ENCODE measurements at places on chromosomes 5 and 9.

GRCh38 chr5:101878190-101878589, 417.9 kb downstream of the SLCO4C1 start:
- no peak for DNase-seq

DNA sequence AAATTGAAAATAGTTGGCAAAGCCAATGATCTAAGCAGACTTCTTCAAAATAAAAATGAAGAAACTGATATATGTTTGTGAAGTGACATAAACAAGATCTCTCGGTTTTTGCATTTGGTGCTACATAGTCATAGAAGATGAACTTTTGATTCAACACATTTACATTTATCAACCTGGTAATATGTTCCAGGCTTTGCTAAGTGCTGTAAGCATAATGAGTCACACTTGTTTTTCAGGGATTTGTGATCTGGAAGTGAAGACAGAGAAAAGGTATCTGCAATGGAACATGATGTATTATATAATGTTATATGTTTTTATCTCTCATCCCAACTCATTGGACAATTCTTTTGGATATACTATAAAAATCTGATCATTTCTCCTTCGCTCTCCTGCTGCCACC, 801.4 kb downstream of the BRINP1 start:
- no peak for DNase-seq

- no peak for DNase-seq
Measured at GRCh38 chr5:151550146-151550545, 41.0 kb downstream of the FAT2 start.

DNA sequence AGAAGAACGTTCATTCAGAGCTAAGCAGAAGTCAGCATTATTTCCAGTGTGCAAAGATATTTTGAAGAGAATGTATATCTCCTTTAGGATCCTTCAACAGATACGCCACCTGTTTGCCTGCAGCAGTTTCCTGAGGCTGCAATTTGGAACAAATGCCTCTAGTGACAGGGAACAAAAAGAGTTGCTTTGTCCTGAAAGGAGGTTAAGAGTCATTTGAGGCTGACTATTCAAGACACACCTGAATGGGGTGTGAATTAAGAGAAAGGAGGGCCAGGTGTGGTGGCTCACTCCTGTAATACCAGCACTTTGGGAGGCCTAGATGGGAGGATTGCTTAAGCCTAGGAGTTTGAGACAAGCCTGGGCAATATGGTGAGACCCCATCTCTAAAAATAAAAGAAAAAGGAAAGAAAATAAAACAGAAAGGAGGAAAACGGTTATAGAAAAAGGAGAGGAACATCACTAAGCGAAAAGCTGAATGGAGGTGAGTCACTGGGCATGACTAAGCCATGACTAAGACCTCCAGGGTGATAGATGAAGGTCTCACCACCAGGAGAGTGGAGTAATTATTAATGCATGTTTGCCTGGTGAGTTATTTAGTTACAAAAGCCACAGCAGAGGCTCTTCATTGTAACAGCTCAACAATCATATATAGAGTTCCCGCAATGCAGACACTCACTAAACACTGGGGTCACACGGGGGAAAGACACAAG, 255.2 kb upstream of the TNC start:
- DNase-seq, result peak; percentile 72

- no peak for DNase-seq
Measured at GRCh38 chr5:138536665-138537315, 6.2 kb downstream of the ETF1 start.

DNA sequence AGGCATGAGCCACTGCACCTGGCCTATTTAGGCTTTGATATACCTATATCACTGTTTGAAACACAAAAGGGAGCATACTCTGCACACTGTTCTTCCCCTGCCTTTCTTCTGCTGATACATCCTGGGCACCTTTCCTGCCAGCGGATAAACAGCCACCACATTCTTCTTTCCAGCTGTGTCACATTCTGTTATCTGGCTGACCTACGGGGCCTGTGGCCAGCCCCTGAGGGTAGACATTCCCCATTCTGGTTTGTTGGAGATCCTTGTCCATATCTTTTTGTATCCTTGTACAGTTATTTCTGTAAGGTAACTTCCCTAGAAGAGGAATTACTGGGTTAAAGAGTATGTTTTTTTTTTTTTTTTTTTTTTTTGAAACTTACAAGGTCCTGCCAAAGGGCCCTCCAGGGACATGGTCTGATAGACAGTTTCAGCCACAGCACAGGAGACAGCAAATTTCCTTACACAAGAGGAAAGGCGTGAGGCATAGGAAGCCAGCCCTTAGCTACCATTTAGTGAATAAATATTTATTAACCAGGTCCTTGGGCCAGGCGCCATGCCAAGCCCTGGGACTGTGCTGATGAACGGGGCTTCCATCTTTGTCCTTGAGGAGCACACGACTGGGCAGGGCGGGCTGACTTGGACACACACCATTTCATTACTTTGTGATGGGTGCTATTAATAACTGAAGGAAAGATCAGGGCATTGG, 57.8 kb downstream of the ERGIC1 start:
- no peak for DNase-seq

DNA sequence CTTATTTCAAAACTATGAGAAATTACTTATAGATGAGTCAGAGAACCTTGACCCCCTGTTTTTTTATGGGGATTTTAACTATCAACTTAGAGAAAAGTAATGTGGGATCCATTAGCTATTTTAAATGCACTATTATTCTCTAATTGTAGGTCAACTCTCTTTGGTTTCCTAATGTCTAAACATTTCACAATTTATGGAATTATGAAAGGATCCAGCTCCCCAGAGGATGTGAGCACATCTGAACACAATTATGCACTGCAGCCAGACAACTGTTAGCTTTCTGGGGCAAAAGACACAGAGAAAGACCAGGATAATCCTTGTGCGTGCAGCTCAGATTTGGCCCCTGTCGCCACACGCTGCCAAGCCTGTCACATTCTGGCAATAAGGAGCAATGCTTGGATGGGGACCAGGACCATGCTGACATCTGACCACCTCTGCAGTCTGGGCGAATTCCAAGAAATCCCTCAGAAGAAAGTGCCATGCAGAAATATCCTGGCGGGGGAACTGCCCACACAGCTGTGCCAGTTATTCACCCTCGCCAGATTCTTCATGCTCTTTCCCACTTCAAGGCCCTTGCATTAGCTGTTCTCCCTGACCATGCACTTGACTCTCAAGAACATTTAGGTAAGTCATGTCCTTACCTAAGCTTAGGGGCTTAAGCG, 22.2 kb upstream of the CMBL start:
- no peak for DNase-seq

GRCh38 chr5:75951158-75951557, 132.0 kb upstream of the SV2C start:
- no peak for DNase-seq

GRCh38 chr9:36169166-36169565, at the start of gene CCIN:
Gene CCIN, plus strand, starts transcription at chr9:36169388. Its CDS starts 115 bp downstream, at chr9:36169503.
- no peak for DNase-seq

- no peak for DNase-seq
Measured at GRCh38 chr5:126274763-126275125, 148.5 kb upstream of the GRAMD2B start.

GRCh38 chr9:88936132-88936531, 55.1 kb upstream of the S1PR3 start:
- no peak for DNase-seq

DNA sequence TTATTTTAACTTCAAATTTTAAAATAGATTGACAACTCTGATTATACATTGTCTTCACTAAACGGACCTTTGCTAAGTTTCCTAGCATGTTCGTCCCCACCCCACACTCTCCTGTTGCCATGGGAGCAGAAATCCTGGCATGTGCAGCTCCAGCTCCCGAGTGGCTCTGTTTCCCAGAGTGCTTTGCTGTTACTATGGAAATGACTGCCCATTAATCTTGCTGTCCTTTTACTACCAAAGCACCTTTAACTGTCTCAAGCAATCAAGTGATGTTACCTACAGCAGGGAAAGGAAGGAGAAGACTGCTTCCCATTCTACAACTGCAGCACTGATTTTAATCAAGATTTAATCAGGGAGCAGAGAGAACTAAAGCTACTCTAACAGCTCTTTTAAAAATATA, 212.0 kb upstream of the KIF2A start:
- DNase-seq, result peak; percentile 44

DNA sequence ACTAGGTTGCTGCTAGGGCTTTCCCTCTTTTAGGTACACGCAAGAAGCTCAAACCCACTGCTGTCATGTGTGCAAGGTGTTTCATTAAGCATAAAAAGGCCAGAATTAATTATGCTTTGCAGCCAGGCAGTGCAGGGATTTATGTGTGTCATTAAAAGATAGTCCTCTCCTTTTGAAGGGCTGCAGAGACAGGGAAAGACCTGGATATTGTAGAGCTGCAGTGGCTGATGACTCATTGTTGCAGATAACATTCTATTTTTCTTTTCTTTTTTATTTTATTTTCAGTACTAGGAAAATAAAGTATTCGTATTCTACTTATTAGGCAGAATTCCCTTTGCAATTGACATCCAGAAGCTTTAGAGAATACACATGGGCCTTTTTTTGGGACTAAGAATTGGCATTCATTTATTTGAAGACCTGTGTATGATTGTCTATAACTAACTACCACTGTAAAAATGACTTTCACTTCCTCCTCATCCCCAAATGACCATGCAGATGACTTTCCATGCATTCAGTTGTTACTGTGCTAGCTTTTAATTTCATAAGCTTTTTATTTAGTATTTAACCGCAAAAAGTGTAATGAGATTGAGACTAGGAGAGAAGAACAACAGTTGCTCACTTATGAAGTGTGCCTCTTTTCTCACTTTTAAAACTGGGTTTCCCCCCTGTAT, 113.0 kb downstream of the PAM start:
- no peak for DNase-seq

- no peak for DNase-seq
Measured at GRCh38 chr5:178382754-178383164, 150.2 kb upstream of the PHYKPL start.

- no peak for DNase-seq
Measured at GRCh38 chr5:97074859-97075489, 67.4 kb downstream of the LIX1 start.

GRCh38 chr5:164300295-164300694, 794.9 kb downstream of the MAT2B start:
- no peak for DNase-seq

DNA sequence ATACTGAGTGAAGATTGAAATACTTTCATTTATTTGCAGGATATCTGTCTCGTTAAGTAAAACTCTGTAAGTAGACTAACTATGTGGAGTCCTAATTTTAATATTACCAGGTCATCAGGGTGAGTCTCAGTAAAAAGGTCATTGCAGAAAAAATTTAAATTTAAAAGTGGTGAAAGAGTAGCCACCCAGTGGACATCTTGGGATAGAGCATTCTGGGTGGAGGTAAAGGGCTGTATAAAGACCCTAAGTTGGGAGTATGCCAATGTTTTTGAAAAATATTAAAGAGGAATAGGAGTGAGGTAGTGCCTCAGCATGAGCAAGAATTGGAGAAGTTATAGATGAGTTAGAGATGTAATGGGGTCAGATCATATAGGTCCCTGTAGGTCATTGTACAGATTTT, 145.5 kb downstream of the HMHB1 start:
- no peak for DNase-seq

DNA sequence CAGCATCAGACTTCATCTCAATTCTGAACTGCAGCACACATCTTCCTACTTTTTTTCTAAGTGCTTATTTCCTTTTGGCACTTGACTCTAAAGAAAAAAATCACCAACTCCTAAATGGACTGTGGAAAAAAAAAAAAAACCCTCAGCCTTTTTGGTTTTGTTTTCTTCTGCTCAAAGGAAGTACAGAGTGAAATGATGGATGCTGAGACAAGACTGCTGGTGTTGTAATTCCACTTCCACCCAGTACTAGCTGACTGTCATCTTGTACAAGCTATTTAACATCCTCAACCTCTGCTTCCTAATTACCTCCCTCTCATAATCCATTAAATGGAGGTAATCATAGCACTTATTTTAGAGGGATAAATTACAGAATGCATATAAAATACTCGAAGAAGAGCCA, 171.5 kb upstream of the GNA14 start:
- no peak for DNase-seq

DNA sequence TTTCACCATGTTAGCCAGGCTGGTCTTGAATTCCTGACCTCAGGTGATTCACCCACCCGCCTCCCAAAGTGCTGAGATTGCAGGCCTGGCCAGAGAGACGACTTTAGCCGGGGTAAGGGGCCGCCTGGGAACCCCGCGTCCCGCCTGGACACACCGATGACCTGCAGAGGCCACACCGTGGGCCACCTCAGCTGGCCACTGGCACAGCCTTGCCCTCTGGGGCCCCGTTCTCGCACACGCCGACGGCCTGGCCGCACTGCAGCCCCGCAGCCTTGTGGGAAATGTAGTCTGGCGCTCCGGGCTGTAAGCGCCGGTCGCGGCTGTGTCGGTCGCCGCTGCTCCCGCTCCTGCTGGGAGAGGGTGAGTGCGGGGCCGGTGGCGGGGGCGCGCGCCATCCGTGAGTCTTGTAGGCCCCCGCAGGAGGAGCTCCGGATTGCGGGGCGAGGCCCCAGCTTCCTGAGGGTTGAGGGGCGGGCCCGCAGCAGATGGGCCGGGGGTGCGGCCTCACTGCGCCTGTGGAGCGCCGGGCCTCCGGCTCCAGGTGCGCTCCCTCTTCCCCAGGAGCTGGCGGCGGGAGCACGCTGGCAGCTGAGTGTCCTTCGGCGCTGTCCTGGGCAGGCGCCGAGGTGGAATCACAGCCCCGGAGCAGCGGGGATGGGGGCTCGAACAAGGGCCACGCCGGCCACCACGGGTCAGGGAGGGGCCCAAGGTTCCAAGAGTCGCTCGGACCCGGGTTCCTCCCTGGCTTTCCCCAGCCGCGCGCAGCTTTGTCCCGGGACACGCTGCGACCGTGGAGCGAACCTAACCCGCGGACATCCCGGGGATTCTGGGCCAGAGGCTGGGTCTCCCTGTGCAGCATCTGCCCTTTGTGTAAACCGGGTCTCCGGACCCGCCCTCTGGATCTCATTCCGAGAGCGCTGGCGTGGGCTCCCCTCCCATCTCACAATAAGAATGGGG, at the start of gene ZFP2:
TSS of gene ZFP2 (plus strand) at position 299 of the 957 bp plus-strand sequence. CDS start 35,401 bp downstream, outside the sequence.
- peak; percentile 68 for DNase-seq

GRCh38 chr9:96232539-96233241, 69.3 kb downstream of the HSD17B3 start:
- peak; percentile 13 for DNase-seq

GRCh38 chr5:125715216-125715615, 708.0 kb upstream of the GRAMD2B start:
- no peak for DNase-seq

DNA sequence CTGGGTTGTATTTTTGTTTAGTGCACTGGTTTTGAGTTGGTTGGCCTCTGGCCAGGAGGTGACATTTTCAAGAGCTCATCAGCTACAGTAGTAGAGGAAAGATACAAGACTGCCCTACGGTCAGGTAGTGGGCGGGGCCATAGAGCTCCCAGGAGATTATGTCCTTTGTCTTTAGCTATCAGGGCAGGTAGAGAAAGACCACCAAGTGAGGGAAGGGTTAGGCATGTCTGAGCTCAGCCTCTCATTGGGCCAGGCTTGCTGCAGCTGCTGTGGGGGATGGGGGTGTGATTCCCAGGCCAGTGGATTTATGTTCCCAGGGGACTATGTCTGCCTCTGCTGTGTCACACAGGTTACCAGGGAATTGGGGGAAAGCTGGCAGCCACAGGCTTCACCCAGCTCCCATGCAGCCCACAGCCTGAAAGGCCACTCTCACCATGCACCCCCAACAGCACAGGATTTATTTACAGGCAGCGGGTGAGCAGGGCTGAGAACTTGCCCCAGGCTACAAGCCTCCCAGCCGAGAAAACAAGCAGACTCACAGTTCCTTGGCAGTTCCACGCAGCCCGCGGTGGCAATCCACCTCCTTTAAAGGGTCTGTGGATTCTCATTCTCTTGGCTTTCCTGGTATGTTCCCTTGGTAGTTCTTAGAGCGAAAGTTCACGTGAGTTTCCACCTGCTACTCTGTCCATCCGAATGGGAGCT, 37.5 kb upstream of the BOD1 start:
- DNase-seq, result no peak
